ENCODE measurements at places on chromosomes 7 and 10.

GRCh38 chr10:95181726-95182125 is 12.3 kb upstream of the ACSM6 start:
- no peak for DNase-seq

DNA sequence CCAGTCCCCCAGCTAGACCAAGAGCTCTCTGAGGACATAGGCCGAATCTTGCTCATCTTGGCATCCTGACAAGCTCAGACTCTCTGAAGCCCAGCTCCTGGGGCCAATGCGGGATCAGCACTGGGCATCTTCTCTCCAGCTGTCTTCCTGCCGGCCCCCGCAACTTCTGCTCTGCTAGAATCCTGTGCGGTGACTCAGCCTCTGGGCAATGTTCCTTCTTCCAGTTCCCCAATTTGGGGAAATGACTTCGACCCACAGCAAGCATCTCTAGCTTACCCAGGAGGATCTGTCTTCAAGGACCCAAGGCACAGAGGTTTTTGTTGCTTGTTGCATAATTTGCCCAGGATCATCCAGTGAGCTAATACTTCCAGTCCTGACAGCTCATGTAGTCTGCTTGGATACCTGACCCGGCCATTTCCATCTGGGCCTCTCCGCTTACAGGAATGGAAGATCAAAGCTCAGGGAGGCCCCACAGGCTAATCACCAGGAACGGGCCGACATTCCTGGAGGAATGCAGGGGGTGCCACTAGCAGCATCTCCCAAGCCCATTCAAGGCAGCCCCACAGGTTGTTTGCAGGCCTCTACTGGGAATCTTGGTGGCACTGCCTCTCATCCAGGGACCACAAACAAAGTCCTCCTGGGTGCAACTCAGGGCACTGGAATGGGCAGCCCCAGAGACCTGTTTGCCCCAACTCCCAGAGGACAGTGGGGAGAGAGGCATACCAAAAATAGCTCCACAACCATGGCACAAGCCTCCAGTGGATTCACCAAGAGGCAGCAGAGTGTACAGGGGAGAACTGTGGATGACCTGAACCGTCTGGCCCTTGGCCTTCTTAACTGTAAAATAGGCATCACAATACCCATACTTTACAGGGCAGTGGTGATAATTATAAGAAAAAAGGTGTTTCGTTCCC is 151.9 kb downstream of the NEURL1 start:
- DNase-seq, result no peak

- DNase-seq, result no peak
These were observed 9.5 kb upstream of the LBX1 start for GRCh38 chr10:101238732-101239105.

DNA sequence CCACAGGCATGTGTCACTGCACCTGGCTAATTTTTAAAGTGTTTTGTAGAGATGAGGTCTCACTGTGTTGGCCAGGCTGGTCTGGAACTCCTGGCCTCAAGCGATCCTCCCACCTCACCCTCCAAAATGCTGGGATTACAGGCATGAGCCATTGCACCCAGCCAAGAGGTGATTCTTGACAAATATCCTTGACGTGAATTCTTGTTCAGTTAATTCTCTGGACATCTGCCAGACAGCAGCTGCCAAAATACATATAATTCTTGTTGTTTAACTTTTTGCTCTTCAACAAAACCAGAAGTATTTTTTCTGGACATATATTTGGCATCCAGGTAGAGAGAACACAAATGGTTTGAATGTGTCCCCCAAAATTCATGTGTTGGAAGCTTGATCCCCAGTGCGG is 3.2 kb downstream of the ACADSB start:
- no peak for DNase-seq

DNA sequence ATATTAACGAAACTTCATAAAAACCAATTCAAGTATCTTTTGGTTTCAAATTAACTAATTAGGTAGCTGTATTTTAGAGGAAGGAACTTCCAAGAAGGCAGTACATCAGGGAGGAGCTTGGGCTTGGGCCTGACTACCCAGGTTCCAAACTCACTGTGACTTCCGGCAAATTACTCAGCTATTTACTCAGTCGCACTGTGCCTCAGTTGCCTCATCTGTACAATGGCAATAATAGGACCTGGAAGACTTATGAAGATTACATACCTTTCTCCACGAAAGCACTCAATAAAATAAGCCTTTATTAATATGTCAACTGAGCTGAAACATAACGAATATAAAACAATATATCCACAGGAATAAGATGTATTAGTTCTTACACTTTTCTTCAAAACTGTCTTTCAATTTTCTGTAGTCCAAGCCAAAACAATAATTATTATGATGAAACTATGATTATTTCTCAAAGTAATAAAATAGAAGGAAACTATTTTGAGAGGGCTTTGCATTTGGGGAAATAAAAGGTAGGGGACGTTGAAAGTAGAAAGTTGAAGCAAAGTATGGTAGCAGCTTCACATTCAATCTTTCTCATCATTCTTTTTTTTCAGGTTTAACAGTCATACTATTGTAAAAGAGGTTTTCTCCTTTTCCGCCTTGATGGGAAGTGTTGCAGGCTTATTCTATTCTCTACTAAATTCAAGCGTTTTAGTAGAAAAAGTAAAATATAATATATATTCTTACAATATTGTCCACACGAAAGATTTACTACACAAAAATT is 10.5 kb upstream of the EBLN1 start:
- DNase-seq, result no peak

DNA sequence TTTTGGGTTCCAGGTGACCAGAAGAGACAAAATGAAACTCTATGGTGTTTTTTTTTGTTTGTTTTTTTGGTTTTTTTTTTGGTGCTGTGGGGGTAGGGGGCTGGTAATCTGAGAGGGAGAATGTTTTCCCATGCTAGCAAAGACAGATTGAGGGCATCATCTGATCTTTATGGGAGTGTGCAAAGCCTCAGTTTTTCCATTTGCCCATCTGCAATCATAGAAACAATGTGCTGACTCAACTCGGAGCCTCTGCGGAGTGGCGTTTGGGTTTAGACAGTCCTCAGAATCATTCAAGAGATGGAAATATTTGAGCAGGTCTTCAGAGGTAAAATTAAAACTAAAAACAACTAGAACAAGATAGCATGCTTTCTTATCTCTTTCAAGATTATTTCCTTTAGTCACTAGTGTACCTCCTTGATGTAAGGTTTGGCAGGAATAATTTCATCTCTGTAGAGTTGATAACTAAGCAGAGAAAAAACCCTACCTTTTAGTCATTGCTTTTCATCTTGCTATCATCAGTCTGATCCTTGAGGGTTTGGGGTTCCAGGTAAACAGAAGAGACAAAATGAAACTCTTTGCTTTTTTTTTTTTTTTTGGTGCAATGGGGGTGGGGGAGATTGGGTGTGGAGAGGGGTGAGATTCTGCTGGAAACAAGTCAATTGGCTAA is 18.0 kb downstream of the CNNM2 start:
- no peak for DNase-seq

- no peak for DNase-seq
These were observed 82.5 kb upstream of the TMEM72 start for GRCh38 chr10:44828508-44829142.

- no peak for DNase-seq
These were observed 448 bp upstream of the NET1 start for GRCh38 chr10:5411941-5412276.

- DNase-seq, result peak; percentile 42
These were observed 6.9 kb upstream of the SORBS1 start for GRCh38 chr10:95567903-95568630.

- DNase-seq, result no peak
These were observed 19.3 kb upstream of the MYH16 start for GRCh38 chr7:99253369-99253768.

DNA sequence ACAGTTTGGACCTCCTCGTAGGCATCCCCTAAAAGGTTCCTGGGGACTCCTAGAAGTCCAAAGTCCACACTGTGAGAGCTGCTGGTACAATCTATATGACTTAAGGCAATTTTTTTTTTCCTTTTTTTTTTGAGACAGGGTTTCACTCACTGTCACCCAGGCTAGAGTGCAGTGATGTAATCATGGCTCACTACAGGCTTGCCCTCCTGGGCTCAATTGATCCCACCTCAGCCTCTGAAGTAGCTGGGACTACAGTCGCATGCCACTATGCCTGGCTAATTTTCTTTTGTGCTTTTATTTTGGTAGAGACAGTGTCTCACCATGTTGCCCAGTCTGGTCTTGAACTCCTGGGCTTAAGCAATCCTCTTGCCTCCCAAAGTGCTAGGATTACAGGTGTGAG is 4.6 kb upstream of the SPOCK2 start:
- DNase-seq, result no peak

GRCh38 chr7:64774204-64774842 is 19.9 kb upstream of the ZNF138 start:
- no peak for DNase-seq

GRCh38 chr7:69186974-69187373 is 411.3 kb upstream of the AUTS2 start:
- DNase-seq, result no peak

DNA sequence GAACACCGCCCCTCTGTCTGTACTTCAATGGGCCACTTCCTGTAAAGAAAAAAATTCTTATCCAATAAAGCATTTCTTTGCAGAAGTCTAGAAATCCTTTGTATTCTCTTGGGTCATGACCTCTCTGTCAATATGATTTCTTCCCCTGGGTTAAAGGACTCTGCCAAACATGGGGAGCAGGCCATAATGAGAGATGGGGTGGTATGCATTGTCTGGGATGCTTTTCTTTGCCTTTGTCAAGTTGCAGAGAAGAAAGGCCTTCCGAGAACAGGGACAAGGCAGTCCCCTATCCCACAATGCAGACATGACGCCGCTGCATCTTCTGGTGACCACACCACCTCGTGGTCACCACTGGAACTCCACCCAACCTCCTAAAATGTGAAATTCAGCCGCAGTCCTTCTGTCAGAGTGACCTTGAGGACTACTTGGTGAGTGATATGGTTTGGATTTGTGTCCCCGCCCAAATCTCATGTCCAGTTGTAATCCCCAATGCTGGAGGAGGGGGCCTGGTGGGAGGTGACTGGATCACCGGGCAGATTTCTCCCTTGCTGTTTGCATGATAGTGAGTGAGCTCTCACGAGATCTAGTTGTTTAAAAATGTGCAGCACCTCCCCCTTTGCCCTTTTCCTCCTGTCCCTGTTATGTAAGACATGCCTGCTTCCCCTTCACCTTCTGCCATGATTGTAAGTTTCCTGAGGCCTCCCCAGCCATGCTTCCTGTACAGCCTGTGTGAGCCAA is 15.2 kb upstream of the FRMPD2 start:
- DNase-seq, result no peak

DNA sequence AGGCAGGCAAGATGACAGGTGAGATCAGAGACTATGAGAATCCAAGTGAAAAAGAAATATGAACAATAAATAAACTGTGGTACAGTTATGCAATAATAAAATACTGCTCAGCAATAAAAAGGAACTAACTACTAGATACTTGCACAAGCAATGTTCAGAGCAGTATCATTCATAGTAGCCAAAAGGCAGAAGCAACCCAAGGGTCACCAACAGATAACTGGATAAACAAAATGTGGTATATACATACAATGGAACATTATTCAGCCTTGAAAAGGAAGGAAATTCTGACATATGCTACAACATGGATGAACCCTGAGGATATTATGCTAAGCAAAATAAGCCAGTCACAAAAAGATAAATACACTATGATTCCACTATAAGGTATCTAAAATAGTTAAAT is 76.9 kb upstream of the KCNIP2 start:
- DNase-seq, result no peak

DNA sequence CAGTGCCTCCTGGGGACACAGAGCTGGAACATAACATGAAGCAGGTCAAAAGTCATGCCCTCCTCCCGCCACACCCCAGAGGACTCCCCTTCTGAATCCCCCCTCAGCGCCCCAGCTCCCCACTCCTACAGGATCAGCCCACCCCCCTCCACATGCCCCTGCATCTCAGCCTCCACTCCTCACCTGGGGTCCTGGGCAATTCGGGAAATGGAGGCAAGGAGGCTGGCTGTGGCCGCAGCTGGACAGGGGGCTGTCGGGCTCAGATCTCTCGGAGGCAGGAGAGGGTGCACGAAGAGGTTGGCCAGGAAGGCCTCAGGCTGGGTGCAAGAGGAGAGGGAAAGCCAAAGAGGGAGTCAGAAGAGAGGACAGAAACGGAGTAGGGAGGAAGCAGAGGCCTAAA is 7.8 kb downstream of the ATG9B start:
- DNase-seq, result no peak

DNA sequence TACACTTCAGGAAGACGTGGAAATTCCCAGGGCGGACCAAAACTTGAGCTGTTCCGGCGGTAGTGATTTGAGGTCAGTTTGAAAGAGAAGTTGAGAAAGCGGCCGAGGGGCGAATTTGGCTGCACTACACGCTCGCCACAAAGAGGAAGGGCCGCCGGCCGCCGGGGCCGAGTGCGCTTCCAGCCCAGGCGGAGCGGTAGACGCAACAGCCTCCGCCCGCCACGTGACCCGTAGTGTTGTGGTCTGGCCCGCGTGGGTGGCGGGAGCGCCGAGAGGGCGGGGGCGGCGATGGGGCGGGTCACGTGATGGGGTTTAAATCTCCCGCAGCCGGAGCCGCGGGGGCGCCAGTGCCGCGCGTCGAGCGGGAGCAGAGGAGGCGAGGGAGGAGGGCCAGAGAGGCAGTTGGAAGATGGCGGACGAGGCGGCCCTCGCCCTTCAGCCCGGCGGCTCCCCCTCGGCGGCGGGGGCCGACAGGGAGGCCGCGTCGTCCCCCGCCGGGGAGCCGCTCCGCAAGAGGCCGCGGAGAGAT is at the start of gene SIRT1:
TSS of gene SIRT1 (plus strand) at position 344 of the 529 bp plus-strand sequence. CDS start at position 410, 66 bp downstream.
- DNase-seq, result peak; percentile 86

- no peak for DNase-seq
These were observed 32.8 kb upstream of the ITGB1 start for GRCh38 chr10:32990811-32991210.

GRCh38 chr7:100091411-100092181 is 2.8 kb downstream of the COPS6 start:
- DNase-seq, result peak; percentile 16

DNA sequence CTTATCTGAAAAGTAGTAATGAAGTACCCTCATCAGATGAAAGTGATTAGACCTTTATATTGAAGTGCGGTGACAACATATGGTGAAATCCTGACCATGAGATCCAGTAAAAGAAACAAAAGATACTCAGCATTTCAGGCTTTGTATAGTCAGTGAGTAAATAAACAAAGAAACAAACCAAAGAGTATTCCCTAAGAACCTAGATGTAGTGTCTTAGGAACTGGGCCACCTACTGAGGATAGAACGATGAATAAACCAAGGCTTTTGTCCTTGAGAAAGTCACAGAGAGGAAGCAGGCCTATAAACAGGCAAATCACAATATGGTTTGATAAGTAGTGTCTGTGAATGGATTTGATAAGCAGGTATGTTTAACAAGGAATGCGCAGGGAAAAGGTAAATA is 46.2 kb downstream of the ZNF277 start:
- DNase-seq, result no peak

- DNase-seq, result no peak
These were observed 333.3 kb upstream of the SEMA3D start for GRCh38 chr7:85520175-85520574.

DNA sequence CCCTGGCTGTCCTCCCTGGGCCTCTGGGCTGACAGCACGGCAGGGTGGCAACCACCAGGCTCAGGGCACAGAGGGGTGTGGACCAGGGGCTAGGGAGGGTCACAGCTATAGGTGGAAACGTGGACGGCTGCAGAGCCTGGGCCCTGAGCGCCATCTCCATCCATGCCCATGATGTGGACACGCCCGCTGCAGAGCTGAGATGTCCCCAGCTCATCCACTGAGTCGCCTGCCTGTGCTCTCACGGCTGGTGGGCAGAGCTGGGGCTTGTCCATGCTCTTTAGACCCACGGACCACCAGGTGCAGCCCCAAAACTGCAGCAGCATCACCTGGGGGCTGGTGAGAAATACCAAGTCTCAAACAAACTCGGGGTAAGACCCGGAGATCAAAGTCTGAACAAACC is 16.1 kb downstream of the TECPR1 start:
- DNase-seq, result no peak

GRCh38 chr7:105691082-105691679 is 109.9 kb upstream of the EFCAB10 start:
- no peak for DNase-seq

Measured in NCI-H1105 treated with DMSO at 0.1 percent for 48 hours (cell line).